Germinal center (tissue), 1 donor: ENCODE measurements at places on chromosomes 5 and 9.

GRCh38 chr5:129698661-129699060, 49.2 kb upstream of the MINAR2 start:
- no peak for DNase-seq

GRCh38 chr5:63145167-63145566, 566.5 kb downstream of the LRRC70 start:
- DNase-seq = no peak

DNA sequence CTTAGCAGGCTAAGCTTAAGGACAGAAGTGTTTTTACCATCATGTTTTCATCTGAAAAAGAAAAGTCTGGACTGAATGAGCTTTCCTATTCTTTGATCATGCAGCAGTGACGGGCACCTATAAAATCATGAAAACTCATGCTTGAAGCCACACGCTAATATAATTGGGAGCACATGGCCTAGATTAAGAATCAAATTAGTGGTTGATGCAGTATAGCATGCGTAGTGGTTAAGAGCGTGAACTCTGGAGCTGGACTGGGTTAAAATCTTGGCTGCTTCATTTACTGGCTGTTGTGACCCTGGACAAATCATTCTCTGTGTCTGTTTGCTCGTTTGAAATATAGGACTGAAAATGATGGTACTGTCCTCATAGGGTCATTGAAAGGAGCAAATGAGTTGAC, 49.9 kb upstream of the IL13 start:
- no peak for DNase-seq

- DNase-seq = no peak
These were observed 572.9 kb downstream of the ACTL7B start for GRCh38 chr9:108282872-108283271.

DNA sequence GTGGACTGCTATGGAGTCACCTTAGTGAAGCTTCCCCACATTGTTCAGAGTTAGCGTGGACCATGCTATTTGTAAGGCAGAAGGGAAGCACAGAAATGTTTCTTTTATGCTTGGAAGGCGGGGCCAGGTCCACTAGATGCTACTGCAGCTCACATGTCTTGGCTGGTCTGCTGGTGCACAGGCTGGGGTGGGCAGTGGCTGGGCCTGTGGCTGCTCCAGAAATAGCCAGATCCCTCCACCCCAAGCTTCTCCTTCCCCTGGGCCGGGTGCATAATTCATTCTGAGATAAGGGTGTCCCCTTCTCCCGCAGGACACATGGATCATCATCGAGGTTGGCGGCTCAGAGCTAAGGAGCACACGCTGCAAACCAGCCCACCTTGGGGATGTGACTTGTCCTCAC, 14.5 kb upstream of the SEMA4D start:
- no peak for DNase-seq

DNA sequence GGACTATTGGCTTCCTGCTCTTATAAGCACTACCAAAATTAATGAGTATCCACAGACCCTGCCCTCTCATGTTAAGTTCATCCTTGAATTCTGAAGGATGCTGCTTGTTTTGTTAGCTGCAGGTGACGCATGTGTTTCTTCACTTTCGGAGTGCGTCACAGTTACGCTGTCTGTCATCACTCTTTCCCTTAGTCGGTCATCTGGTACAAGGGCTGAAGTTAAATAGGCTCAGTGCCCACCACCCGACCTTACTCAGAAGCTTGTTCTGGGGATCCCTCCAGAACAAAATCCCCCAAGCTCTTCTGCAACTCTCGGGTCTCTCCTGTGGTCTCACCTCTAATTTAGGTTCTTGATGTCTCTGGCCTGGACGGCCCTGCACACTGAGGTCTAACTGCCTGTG, 51.0 kb downstream of the ADCY2 start:
- DNase-seq = no peak

- DNase-seq = no peak
These were observed 18.6 kb downstream of the ANXA6 start for GRCh38 chr5:151139015-151139414.

GRCh38 chr5:1780614-1780930, 19.1 kb downstream of the MRPL36 start:
- DNase-seq = no peak

GRCh38 chr5:153209016-153209415, 281.5 kb upstream of the GRIA1 start:
- DNase-seq = no peak

- DNase-seq = no peak
These were observed 28.6 kb downstream of the GFPT2 start for GRCh38 chr5:180324601-180324950.

DNA sequence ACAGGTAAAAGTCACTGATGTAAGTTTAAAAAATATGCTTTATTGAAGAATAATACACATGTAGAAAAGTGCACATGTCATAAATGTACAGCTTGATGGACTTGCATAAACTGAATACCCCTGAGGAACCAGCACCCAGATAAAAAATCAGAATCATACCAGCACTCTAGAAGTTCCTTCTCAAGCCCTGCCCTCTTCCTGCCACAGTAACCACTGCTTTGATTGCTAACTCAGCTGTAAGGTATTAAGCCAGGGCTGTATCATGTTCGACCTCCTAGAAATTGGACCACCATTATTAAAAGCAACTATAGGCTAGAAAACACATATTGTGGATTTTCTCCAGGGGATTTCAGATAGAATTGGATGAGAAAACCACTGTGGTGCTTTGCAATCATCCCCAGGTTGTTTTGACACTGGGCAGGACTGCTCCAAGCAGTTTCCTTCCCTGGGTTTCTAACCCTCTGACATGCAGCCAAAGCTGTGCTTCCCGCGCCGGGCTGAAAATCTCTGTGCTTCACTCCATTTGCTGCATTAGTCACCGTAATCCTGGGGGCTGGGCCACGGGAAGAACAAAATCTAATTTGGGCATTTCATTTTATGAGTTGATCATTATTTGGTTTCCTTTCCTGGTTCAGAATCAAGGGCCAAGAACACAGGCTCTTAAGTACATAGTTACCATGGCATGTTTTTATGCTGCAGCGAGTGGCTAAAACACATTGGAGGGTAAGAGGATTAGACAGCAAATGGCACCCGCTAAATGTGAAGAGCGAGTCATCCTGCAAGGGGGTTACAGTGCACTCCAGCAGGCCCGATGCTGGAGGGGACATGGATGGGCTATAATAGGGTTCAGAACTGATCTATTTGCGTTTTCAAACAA, 139.4 kb upstream of the IL12B start:
- DNase-seq = no peak

DNA sequence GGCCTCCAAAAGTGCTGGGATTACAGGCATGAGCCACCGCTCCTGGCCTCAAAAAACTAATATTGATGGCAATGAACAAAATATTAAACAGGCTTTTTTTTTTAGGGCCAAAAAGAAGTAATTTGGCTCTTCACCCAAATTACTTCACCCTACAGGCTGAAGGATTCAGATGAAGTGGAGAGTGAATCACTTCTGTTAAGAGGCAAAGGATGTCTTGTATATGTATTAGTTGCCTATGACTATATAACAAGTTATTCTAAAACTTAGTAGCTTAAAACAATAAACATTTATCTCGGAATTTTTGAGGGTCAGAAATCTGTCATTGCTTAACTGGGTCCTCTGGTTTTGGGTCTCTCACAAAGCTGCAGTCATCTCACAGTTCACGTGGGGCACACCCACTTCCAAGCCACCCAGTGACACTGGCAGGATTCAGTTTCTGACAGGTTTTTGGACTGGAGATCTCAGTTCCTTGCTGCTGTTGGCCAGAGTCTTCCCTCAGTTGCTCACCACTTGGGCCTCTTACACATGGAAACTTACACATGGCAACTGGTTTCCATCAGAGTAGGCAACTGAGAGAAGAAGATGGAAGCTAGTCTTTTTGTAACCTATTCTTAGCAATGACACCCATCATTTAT, 66.7 kb downstream of the IQGAP2 start:
- no peak for DNase-seq

DNA sequence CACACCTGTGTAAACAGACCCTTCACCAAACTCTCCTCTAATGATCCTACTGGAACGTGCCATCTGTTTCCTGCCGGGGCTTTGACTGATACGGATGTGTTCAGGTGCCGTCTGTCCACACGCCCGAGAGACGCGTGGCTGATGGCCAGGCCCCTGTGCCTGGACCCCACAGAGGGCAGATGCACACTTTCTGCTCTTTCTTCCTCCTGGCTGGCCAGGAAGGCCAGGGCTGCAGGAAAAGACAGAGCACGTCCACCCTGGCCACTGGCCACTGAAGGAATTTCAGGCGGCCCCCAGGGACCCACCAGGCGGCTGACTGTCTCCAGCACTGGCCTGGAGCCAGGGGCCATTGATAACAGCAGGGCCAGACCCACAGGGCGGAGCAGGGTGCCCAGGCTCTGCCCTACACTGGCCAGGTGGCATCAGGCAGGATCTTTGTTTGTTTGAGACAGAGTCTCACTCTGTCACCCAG, 3.6 kb upstream of the ENG start:
- DNase-seq = no peak

DNA sequence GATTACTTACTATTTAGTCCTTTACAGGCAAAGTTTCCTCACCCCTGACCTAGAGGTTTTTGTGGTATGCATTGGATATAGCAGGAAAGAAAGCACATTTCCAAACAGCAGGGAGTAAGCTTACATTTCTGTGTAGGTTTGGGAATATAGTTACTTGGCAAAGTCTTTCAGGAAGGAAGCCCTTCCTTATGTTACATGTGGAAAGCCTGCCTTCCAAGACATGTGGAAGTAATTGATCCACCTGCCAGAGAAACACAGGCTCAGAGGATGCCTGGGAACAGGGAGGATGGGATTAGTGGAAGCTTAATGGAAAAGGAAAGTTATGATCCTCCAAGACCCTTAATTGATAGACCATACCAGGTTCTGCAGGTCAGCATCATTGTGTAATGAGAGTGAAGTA, 87.3 kb upstream of the PPP1R2B start:
- no peak for DNase-seq

- peak; percentile 11 for DNase-seq
These were observed 12.1 kb downstream of the NR4A3 start for GRCh38 chr9:99833735-99834134.

DNA sequence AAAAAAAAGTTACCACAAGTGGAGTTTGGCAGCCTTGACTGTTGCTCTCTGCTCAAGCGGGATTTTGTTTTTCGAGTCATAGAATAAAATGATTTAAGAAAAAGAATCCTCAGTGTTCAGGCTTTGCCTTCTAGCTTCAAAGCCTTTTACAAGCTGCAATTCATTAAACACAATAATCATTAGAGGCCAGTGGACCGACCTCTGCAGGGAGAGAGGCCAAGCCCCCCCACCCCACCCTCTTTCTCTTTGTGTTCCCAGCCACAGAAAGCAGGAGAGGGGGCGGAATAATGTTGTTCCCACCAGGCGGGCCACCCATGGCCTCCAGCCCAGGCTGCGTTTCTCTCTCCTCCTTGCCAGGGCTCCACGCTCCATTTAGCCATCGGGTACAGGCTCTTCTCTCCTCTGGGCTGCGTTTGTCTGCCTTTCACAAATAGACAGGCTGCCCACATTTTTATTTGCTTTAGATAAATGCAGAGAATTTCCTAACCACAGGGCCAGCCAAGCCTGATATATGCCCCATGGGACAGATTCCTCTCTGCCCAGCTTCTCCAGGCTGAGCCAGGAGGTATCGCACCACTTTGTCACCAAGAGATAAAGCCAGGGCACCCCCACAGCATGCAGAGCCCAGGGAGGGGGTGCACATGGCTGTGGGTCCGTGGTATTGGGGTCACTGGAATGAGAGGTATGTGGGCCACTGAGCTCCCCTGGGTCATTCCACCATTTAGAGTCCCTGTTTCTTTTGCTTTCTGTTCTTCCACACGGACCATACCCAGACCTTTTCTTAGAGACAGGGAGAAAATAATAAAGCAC, 318.8 kb downstream of the PIK3R1 start:
- no peak for DNase-seq

- peak; percentile 60 for DNase-seq
These were observed 16.3 kb upstream of the PITX1 start for GRCh38 chr5:135050244-135050767.

DNA sequence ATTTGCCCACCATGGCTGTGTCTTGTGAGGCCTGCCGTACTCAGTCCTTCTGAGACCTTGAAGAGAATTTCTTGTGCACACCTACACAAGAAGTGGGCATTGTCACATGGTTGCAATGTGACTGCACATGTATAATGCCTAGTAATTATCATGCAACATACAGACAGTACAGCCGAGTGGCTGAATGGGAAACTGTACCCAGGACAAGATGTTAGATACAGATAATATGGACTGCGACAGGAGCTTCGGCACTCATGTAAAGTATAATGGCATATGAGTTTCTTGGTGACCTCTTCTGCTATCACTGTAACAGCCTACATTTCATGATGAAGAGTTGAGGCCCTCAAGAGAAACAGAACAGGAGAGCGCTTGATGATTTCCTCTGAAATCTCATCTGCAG, 4.8 kb upstream of the PRKACG start:
- no peak for DNase-seq

GRCh38 chr5:133508331-133508730, 104.0 kb downstream of the FSTL4 start:
- no peak for DNase-seq

- no peak for DNase-seq
These were observed 53.2 kb upstream of the FBXW11 start for GRCh38 chr5:172059661-172060100.

- no peak for DNase-seq
These were observed 1.4 kb downstream of the RNU6ATAC start for GRCh38 chr9:134162926-134163370.

DNA sequence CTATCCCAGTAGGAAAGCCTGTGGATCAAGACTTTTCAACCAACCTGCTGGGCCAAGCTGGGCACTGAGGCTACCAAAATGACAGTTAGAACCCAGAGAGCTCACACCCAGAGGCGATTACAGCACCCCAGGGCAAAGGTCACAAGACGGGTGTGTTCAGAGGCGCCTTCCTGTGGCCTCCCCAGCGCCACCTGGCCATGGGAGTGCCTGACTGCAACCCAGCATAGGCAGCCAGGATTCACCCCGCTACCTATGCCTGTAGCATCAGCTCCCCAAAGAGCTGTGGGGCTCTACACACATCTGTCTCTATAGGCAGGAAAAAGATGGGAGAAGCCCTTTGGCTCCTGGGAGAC, 33.5 kb downstream of the PDGFRB start:
- DNase-seq = peak; percentile 33

DNA sequence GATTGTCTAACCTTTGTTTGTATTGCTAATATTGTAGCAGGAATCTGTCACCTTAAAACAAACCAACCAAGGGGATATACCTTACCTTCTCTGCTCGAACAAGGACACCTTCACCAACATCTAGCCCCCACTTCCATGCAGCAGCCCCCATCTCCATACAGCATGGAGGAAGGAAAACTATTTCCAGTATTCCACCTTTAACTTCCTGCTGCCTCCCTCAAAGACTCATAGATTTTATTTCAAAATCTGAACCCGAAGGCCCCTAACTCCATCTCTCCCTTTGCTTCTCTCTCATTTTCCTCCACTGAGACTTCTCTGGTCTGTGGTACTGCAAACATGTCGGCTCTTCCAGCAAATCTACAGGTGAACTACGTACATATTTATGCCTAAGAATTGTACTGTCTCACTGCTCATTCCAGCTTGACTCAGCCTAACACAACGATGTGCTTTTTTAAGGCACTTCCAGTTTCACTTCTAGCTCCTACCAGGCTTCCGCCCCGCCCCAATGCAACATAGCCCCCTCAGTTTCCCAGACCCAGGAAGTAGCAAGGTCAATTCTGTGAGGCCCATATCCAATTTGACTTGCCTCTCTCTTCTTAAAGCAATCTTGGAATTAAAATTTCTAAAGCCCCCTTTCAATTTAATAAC, 70.7 kb upstream of the RNF38 start:
- peak; percentile 86 for DNase-seq
